ENCODE measurements at places on chromosomes 11 and 22.

DNA sequence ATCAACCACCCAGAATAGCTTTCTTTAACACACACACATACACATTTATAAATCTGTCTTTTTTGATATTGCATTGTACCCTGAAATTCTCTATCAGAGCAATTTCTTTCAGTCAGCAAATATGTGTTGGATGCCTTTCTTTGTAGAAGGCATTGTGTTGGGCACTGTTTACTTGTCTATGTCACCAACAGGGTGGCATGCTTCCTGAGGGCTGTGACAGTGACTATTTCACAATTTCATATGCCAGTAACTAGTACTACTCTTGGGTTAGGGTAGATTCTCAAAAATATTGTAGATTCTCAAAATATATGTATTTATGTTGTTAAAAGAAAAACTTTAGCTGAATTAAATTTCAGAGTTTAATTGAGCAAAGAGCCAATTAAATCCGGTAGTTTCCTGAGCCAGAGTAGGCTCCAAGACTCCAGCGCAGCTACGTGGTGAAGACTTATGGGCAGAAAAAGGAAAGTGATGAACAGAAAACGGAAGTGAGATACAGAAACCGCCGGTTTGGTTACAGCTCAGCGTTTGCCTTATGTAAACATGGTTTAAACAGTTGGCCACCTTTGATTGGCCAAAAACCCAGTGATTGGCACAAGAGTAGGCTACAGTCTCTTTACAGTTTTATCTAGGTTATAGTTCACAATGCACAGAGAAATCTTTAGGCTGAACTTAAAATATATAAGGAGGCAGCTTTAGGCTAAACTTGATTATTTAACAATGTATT lies 723.3 kb downstream of the NTM start:
- no peak for DNase-seq

DNA sequence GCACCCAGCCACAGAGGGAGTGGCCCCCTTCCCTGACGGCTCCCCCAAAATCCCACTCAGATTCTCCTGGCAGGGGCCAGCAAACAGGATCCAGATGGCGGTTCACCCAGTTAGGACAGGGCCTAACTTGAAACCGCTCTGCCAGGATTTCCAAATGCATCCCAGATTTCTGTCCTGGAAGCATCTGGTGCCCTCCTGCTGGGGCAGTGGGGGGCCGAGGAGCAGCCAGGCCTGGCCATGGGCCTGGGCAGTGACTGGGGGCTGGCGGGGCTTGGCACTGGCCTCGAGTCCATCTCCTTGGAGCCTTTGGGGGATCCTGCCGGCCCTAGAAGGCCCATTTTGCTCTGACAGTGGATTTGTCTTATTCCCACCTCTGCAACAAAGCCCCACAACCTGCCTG lies 17.9 kb upstream of the EMID1 start:
- no peak for DNase-seq

DNA sequence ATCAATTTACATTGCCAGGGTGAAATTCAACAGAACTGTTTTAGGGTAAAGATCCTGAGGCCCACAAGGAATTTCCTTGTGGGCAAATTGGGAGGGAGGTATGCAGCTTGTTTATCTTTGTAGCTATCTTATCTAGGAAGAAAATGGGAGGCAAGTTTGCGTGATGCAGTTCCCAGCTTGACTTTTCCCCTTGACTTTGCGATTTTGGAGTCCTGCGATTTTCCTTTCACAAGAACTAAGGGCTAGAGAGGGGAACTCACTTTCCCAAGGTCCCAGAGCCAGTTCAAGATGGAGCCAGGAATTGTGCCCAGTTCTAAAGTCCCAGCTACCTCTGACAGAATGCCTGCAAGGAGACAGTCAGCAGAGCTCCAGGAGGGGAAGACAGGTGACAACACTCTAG lies 30.7 kb downstream of the RIBC2 start:
- no peak for DNase-seq

GRCh38 chr22:50058906-50059880 lies 1.1 kb upstream of the TTLL8 start:
- peak; percentile 58 for DNase-seq

- DNase-seq = no peak
These were observed 143.0 kb downstream of the TBC1D22A start for GRCh38 chr22:46905415-46905814.

GRCh38 chr22:22583030-22583429 lies 24.0 kb upstream of the PRAME start:
- DNase-seq = no peak

DNA sequence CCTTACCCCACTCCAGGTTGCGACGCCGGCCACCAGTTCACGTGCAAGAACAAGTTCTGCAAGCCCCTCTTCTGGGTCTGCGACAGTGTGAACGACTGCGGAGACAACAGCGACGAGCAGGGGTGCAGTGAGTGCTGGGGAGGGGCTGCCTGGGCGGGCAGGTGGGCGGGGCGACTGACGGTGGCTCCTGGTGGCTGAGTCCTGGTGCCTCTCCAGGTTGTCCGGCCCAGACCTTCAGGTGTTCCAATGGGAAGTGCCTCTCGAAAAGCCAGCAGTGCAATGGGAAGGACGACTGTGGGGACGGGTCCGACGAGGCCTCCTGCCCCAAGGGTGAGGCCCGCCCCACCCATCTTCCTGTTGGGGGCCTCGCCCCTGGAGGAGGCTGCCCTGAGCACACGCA lies 38.7 kb downstream of the ST14 start:
- no peak for DNase-seq

All from urothelium cell line (cell line).